ENCODE measurements at places on chromosomes 7 and 10.

- DNase-seq = no peak
Measured at GRCh38 chr7:152424348-152425108, 11.3 kb downstream of the KMT2C start.

- peak; percentile 1 for DNase-seq
Measured at GRCh38 chr7:82444220-82444909, 788 bp upstream of the CACNA2D1 start.

DNA sequence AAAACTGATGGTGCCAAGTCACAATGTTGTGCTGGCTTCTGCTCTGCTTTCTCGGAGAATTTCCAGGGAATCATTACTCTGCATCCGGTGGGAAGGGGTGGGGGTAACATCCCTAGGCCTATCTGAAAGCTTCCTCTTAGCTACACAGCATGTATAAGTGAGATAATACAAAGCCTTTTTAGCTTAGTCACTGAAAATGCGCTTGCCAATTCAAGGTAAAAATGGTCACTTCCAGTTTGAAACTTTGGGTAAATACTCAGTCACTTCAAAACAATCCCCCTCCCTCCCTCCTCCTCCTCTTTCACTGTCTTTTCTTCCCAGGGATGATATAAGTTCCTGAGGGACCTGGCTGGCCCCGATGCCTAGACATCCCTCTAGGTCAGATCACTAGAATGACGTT is 57.3 kb upstream of the APBB1IP start:
- DNase-seq = no peak

GRCh38 chr10:50397312-50398140 is 146.2 kb upstream of the ASAH2 start:
- no peak for DNase-seq

DNA sequence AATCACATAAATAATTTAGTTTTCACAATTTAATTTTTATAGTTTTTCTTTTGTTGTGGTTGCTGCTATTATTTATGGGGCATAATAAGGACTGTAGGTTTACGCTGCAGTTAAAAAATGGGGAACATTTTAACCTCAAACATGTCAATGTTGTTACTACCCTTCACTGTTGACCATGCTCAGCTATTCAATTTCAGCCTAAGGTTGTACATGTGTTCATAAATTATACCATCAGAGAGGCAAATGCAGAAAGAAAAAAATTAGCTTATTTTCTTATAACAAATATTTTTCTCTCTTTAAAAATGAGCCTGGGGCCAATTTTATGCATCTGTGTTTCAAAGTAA is 110.1 kb upstream of the PITRM1 start:
- DNase-seq = no peak

DNA sequence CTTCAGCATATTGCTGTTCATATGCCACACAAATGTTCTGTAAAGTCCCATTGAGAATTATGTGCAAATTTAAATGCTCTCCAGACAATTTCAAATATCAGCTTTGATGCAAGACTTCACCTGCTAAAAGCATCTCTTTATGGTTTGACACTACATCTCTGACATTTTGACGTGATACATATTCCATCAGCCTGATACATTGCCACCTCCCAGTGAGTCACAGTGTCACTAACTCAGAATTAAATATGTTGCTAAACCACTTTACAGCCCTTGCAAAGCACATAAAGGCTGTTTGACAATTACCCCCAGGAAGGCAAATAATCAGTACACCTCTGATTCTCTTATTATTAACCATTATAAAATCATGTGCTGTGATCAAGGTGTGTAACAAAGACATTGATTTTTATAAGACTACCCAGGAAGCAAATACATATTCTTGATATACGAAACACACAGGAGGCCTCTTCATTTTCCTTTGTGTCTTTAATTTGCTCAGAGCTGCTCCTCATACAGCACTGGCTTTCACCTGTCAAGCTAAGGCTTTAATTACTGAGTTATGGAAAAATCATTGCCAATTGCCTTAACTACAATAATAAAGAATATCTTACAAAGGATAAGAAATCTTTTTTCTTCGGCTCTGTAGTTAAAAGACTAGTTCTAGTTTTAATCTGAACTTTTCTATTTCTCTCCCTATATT is 547.5 kb upstream of the C7orf33 start:
- no peak for DNase-seq

- no peak for DNase-seq
Measured at GRCh38 chr10:84845628-84846261, 517.4 kb downstream of the CCSER2 start.

- DNase-seq = no peak
Measured at GRCh38 chr10:20466731-20467130, 430.4 kb downstream of the NEBL start.

- DNase-seq = peak; percentile 43
Measured at GRCh38 chr7:74656441-74656836, 1.1 kb upstream of the GTF2I start.

GRCh38 chr7:106183952-106184351 is 71.8 kb upstream of the SYPL1 start:
- no peak for DNase-seq

DNA sequence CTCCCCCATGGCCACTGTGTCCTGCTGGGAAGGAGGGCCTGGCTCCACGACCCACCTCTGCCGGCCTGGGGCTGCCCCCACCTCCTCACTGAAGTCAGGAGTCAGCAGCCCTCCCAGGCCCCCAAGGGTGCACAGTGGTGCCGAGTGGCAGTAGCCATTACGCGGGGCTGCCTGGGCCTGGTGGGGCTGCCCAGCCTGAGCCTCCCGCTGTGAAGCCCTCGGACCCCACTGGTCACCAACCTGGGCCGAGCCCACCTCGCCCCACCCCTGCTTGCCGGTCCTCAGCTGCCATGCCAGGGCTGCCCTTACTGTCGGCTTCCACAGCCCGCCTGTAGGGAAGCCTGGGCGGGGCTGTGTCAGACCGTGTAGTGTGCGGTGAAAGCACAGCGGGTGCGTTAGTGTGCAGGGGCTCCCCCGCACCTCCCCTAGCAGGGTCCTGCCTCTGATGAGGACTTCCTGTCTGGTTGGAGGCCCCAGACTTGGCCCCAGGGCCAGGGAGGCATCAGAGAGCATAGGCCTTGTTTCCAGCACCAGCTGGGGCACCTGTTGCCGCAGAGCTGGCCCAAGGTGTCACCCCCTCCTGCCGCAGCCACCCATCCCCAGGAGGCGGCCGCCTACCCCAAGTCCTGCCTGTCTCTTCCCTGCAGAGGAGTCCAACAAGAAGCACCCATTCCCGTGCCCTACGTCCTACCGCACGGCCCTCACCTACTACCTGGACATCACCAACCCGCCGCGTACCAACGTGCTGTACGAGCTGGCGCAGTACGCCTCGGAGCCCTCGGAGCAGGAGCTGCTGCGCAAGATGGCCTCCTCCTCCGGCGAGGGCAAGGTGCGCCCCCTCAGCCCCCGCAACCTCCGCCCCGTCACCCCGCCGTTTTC is 10.0 kb downstream of the TMEM120A start:
- no peak for DNase-seq

GRCh38 chr7:112204499-112205342 is 1.5 kb downstream of the DOCK4 start:
- DNase-seq = peak; percentile 17

GRCh38 chr7:112896026-112896601 is 105.9 kb upstream of the TMEM168 start:
- DNase-seq = no peak

GRCh38 chr10:35493196-35494118 is 111.7 kb upstream of the GJD4 start:
- no peak for DNase-seq

- no peak for DNase-seq
Measured at GRCh38 chr10:108601851-108602250, 1321.5 kb downstream of the XPNPEP1 start.

DNA sequence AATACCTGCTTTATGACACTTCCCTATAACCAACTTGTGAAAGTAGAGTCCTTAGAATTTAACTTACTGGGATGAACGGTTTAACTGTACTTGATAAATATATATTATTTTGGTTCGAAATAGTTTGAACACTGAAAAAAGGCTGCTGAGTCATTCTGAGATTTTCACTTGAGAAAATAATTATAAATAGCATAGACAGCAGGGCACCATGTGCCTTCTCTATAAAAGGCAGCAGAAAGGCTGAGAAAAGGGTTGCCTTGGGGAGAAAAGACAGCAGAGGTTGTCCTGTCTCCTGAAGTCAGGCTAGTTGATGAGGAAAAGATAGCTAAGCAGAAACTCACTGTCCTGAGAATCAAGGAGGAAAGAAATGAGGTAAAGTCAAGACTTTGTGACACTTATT is 92.4 kb downstream of the CTTNBP2 start:
- DNase-seq = no peak

DNA sequence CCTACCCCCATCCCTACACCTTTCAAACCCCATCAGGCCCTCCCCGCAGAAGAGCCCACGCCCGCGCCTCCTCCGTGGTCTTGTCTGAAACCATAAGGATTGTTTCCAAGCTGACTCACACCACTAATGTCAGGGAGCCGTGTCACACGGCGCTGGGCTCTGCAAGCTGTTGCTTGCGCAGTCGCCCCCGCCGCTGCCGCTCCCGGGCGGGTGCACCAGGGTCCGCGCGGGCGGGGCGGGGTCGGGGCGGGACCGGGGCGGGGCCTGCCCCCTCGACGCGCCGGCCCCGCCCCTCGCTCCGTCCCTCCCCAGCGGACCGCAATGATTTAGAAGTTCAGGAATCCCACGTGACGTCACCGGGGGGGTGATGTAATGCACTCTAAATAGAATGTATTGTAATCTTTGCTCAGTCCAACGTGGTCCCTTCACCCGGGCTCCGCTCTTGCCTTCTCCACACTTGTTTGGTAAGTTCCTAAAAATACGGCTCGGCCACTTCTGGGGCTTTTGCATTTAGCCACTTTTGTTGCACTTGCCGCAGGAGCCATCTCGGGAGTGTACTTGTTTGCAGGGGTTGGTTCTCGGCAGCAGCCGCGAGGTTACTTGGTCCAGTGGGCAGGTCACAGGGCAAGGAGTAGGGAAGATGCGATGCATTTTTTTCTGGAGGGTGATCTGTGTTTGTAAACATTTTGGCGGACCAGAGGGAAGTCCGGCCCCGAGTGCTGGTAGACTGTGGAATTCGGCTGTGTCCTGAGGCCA is 3.2 kb upstream of the CREB5 start:
- DNase-seq = peak; percentile 76

GRCh38 chr7:159107161-159107892 is 37.3 kb downstream of the VIPR2 start:
- no peak for DNase-seq

- DNase-seq = no peak
Measured at GRCh38 chr10:86340991-86341260, 25.7 kb downstream of the GRID1 start.

DNA sequence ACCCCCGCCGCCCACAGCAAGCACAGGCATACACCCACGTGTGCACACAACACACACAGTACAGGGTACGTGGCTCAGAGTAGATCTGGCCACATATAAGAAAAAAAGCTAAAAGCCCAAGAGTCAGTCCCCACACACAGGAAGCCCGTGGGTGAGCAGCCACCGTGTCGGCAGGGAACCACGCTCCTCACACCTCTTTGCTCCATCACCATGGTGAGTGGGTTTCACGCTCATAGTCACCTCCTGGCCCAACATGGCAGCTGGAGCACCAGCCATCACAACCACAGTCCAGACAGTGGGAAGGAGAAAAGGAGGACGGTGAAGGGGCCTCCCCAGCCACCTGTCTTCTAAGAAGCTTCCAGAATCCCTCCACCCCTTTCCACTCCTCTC is 76.0 kb upstream of the PDGFA start:
- DNase-seq = no peak

GRCh38 chr7:15906436-15906835 is 220.0 kb upstream of the MEOX2 start:
- DNase-seq = no peak

DNA sequence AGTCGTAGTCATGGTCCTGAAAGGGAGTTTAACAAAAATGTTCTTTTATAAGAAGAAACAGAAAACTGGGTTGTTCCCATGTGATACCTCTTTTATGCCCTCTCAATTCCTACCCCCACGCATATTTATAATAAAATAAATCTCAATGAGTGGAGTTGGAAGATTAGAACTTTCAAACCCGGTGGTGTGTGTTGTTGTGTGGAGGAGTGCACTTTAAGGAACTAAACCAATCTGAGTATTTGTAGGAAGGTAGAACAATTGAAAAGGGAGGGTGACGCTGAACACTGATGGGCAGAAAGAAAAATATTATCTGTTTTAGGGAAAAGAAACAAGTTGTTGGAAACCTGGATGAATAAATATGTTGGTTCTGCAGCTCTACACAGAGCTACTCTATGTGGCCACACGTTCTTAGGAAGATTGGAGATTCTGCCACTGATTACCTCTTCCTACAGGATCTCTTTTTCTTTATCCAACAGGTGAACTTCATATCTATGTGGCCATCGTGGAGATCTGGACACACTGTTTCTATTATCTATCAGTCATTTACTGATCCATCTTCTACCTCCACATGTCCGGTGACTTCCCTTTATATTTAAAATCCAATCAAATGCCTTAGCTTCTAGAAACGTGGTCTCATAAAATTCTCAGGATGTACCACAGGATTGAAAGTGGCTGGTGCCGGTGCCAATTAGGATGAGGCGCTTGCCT is 13.1 kb upstream of the GATA3 start:
- no peak for DNase-seq

DNA sequence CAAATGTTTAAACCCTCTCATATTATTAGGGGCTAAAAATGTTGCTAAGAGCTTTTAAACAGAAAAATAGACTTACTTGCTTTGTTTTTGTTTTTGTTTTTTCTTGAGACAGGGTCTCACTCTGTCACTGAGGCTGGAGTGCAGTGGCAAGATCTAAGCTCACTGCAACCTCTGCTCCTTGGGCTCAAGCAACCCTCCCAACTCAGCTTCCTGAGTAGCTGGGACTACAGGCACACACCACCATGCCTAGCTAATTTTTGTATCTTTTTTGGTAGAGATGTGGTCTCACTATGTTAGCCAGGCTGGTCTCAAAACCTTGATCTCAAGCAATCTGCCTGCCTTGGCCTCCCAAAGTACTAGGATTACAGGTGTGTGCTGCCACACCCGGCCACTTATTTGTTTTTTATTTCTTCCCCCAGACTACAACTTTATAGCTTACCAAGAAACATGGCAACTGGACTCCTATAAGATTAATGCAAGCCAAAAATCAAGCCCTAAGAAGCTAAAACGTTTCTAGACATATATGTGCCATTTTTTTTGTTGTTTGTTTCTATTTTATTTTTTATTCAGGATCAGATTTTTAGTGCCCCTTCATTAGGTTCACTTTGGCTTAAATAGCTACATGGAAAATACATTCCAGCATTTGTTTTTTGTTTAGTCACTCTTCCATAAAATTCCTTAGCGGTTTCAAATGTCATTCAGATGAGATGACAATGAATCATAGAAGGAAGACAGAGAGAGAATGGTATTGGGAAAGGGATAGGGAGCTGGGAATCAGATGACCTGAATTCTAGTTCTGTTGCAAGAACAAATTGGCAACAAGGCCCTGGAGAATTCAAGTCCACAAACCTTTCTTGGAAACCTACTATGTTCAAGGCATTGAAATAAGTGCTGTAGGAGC is 163.4 kb upstream of the MKLN1 start:
- DNase-seq = no peak

GRCh38 chr10:3805201-3805790 is 20.3 kb upstream of the KLF6 start:
- peak; percentile 71 for DNase-seq

GRCh38 chr10:6702030-6702429 is 122.0 kb upstream of the PRKCQ start:
- DNase-seq = no peak

- DNase-seq = no peak
Measured at GRCh38 chr10:123743441-123744223, 77.5 kb downstream of the GPR26 start.

Data from stimulated activated naive CD8-positive, alpha-beta T cell treated with anti-CD3 and anti-CD28 coated beads, Interleukin-15, amount 100 ng/mL, for 72 hours (primary cell).